ENCODE measurements at places on chromosomes 3 and 15.

DNA sequence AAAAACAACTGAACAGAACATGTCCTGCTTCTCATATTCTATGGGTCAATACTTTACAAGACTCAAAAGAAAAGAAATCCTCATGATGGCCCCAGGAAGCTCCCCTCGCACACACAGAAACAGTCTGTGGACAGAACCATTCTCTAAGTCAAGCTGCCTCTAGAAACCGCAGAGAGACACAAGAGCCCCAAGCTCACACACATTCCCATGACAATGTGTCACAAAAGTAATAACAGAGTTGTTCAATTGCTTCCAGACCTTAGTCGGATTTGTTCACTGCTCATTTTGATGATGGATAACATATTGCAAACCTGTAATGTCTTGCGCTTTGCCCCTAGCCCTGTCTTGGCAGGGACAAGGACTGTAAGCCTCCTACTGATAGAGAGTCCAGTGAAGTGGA lies 60.9 kb downstream of the UMPS start:
- no peak for DNase-seq

- peak; percentile 90 for DNase-seq
Measured at GRCh38 chr3:50568947-50569749, at the start of gene HEMK1. HEMK1 (plus strand) TSS chr3:50569522; CDS start chr3:50571105, 1,583 bp downstream.

GRCh38 chr3:195411836-195412235 lies 31.0 kb downstream of the ACAP2 start:
- DNase-seq = no peak

- DNase-seq = no peak
Measured at GRCh38 chr3:175620532-175620931, 761.4 kb downstream of the NAALADL2 start.

DNA sequence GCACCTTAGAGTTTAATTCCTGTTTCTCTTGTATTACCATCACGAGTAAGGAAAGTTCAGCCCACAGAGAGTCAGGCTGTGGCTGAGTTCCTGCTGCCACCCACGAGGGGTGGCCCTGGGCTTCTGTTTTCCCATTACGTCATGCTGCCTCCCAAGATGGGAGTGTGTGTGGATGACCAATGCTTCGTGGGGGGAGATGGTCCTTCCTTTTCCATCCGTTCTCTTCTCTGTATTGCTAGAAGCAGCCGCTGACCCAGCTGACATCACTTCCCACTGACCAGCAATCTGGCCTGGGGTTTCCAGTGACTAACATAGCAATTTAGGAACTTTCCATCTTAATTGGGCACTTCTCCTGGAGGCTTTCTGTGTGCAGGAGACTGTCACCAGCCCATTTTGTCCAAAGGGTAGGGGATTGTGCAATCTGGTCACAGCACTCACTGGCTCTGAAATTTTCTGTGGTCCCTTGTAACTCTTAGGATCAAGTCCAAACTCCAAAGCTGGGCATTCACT lies 9.3 kb downstream of the IRAK2 start:
- no peak for DNase-seq

DNA sequence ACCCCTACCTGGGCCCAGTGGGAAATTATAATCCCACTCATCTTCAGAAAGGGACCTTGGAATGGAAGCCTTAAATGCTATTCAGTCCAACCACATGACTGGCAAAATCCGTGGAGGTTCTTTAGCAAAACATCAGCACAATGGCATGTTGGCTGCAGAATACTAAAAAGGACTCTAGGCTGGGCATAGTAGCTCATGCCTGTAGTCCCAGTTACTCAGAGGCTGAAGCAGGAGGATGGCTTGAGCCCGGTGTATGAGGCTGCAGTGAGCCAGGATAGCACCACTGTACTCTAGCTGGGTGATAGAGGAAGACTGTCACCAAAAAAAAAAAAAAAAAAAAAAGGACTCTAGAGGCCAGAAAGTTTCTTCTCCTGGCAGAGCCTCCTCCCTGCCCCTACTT lies 60.6 kb upstream of the RYK start:
- DNase-seq = no peak

DNA sequence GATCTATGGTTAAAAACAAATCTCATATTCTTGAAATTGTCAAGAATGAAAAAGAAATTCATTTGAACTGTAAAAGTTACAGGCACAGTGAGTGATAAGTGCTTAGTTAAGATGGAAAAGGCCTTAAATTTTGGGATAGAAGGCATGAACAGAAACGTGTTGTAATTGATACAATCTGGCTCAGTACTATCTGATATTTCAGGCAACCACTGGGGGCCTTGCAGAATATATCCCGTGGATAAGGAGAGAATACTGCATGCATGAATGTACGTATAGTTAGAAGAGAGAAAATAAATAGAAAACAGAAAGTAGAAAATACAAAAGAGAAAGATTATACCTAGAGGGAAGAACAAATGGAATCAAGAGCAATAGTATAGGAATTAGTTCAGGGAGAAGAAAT lies 741.4 kb upstream of the CCDC54 start:
- DNase-seq = no peak

- DNase-seq = no peak
Measured at GRCh38 chr3:71478568-71478967, 105.0 kb downstream of the FOXP1 start.

- DNase-seq = no peak
Measured at GRCh38 chr15:36126194-36126593, 453.2 kb upstream of the CDIN1 start.

- peak; percentile 1 for DNase-seq
Measured at GRCh38 chr15:77025941-77026411, 31.1 kb downstream of the PSTPIP1 start.

GRCh38 chr15:87033056-87033455 lies 953.4 kb downstream of the AGBL1 start:
- no peak for DNase-seq

DNA sequence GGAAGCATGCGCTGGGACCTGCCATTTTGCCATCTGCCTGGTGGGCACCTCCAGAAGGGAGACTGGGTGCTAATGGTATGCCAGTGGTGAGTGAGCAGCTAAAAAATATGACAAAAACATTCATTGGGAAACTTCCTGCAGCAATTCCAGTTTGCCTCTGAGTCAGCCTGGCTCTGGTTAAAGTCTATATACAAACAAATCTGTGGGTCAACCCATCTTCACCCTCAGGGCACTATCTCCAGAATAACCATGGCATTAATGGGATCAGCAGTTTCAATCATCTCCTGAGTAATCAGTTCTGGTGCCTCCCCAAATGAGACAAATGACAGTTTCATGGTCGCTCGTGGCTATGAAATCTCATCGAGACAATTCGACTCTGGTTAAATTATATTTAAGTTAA lies 21.5 kb downstream of the FRMD4B start:
- no peak for DNase-seq

DNA sequence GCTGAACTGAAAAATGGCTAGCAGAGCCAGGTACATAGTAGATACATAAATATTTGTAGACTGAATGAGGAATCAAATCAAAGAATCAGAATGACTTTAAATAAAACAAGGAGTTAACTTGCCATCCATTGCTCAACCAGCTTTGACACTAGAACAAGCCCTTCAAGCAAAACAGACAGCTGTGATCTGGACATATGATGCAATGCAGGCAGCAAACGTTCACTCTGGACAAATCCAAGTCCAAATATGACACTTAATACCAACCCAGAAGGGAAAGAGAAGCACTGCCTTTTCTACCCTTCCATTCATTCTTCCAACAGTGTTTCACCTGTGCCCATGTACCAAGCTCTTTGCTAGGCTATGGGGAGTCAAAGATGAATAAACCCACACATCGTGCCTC lies 4.5 kb downstream of the THRB start:
- DNase-seq = no peak

DNA sequence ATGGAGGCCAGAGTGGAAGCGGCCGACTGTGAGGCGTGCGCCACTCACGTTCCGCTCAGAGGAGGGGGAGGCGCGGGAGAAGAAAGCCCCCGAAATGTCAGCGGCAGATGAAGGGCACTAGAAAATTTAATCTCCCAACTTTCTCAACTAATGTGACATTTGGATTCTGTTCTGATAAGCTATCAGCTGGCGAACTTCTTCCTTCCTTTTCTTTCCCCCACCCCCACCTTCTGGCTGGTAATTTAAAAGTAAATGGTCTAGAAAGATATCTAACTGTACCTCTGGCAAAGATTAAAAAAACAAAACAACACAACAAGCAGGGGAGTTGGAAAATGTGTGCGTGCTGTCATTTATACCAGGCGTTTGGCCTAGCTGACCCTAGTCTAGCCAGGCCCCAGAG lies 26.4 kb upstream of the TMEM115 start:
- DNase-seq = no peak

DNA sequence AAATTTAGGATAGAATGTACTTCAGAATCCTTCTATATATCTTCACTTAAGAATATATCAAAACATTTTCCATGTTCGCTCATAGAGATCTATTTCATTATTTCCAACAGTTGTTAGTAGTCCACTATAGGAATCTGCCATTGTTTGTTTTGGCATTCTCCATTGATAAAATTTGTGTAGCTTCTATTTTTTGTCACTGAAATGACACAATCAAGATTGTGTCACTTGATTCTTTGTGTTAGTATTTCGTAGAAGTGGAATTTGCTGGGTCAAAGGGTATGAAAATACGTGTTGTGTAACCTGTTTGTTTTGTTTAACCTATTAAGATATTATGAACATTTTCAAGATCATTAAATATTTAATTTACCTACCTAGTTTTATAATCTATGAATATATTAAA lies 15.9 kb upstream of the GPR156 start:
- no peak for DNase-seq

DNA sequence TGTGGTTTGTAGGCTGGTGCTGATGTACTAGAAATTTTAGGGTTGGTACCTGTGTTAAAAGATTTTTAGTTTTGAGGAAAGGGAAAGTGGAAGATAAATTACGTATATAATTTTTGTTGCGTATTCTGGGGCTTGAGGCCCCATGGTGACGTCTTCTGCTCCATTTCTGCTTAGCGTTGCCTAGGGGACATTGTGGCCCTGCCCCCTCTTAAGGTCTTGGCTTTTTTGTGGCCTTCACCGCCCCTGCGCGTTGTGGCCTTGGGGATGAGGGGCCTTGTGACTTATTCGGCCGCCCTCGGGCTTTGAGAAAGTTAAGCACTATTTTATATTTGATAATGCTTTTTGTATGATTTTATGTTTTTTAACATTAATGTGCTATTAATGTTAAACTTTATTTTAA lies 182.0 kb downstream of the KLF13 start:
- no peak for DNase-seq

- no peak for DNase-seq
Measured at GRCh38 chr3:40586901-40587300, 62.1 kb downstream of the ZNF621 start.

DNA sequence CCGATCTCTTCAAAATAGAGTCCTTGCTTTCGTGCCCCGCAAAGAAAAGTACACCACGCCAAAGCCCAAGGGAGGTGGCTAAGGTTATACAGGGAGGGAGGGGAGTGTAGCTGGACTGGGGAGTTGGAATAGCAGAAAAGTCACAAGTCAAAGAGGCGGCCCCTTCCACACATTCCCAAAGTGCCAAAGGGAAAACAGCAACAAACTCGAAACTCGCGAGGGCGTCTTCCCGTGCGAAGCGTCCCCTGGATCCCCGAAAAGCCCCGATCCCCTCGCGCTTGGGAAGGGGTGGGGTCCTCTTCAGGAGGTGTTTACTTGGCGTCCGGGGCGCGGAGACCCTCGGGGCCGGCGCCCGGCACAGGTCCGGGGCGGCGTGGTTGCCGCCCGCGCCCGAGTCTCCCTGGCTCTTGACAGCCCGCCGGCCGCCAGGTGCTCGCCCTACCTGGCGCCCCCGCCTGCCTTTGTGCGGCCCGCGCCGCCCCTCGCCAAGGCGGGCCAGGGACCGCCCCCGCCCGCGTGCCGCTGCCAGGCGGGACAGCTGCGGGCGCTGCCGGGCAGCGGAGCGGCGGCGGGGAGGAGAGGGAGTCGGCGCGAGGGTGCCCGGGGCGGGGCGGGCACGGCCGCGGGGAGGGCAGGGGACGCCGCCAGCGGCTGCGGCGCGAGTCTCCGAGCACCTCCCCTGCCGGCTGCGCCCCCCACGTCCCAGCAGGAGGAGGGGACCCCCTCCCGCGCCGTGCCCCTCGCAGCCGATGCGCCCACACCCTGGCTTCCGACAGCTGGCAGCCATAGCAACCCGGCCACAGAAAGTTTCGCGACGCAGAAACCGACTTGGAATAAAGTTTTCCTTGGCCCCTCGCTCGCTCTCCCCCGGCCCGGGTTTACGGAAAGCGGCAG lies 966 bp downstream of the MYO1E start:
- no peak for DNase-seq

DNA sequence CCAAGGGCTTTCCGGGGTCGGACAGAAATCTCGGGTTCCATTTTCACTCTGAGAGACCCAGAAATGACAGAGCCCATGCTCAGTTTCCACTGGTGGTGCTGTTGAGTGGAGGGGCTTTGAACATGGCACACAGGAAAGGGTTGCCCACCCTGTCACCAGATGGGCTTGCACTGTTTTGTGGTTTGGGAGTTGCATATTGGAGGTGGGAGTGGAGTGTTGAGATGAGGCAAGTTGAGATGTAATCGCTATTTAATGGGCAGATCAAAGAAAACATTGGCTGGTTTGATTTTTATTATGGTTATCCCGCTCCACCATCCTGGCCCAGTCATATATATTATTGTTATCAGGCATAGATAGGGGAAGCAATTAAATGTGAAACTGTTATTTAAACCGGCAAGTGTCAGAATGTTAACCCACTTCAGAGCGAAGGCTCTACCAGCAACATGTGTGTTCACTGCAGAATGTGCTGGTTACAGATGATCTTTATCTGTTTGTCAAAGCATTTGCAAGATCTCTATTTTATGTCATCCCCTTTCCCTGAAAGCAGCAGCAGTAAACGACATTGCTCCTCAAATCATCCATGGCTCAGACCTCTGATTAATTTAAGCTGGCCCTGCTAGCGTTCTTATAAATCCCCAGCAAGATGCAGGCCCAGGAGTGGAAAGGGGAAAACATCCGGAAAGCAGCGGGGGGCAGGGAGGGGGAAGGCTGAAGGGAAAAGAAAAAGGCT lies 58.3 kb upstream of the TSEN2 start:
- no peak for DNase-seq

- DNase-seq = no peak
Measured at GRCh38 chr3:5071061-5071460, 51.0 kb upstream of the ARL8B start.

- no peak for DNase-seq
Measured at GRCh38 chr3:30843877-30844276, 50.6 kb downstream of the GADL1 start.

GRCh38 chr3:133303430-133303829 lies 96.4 kb upstream of the BFSP2 start:
- no peak for DNase-seq

- DNase-seq = no peak
Measured at GRCh38 chr3:124707656-124708062, 22.6 kb upstream of the UMPS start.

- DNase-seq = no peak
Measured at GRCh38 chr3:179289295-179289694, 33.5 kb upstream of the ZNF639 start.
